ENCODE measurements at places on chromosomes 11 and 22. TPM values are rescaled to one million over a fixed set of nuclear protein-coding genes. Genes with fewer than 3 reads are reported as not detected.

- H3K4me3 ChIP-seq = no peak overlapping the region
- no peak overlapping the region for H3K27ac ChIP-seq
- H3K4me1 ChIP-seq = no peaks in the 10 kb centered on the region
These were observed 96.6 kb upstream of the FAT3 start for GRCh38 chr11:92128026-92128425.

DNA sequence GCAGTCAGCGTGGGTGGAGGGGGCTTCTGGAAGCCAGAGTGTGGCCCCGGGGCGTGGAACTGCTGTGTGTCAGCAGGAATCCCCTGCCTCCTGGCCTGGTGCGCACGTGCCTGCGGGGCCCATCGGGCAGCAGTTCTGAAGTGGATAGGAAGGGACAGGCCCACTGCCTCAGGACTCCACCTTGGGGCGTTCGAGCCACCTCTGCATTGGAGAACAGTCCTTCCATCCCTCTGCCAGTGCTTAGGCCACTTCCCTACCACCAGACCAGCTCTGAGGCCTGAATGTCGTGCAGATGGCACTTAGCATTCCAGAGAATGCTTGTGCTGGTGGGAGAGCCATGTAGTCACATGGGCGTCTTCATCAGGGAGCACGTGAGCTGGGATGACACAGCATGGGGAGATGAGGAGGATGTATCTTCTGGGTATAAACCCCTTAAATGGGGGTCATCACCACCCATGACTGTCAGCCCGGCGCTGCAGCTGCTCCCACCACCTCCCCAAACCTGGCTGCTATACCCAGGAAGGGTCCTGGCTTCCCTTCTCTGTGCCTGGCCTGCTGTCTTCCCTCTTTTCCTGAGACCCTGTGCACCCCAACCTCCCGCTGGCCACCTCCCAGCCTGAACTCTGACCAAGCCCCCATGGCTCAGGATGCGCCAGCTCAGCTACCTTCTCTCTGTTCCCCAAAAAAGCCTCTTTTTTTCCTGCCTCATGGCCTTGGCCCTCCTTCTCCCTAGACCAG, 9.7 kb downstream of the INCENP start:
- H3K4me3 ChIP-seq = no peak overlapping the region
- no peaks in the 10 kb centered on the region for H3K36me3 ChIP-seq
- DNase-seq = peak; percentile 46
- peaks cover 16% of the 10 kb centered on the region for H3K4me1 ChIP-seq
- H3K27ac ChIP-seq = no peak overlapping the region

DNA sequence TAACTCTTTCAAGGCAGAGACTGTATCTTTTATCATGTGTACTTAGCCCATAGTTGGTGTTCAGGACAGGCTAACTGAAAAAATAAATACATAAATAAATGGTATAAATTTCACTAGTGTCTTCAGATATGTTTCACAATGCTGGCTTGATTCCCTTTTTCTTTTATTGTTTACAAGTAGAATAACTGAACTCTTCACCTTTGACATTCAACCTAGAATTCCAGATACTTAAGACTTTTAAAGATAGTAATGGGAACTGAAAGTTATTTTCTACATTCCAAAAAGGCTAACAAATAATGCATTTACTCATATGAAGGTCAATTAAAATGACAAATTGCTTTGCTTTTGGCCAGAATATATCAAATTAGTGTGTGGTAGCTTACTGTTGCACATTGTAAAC, 411.3 kb upstream of the TENM4 start:
- H3K4me1 ChIP-seq = no peaks in the 10 kb centered on the region
- H3K27ac ChIP-seq = no peak overlapping the region
- no peaks in the 10 kb centered on the region for H3K36me3 ChIP-seq
- H3K27me3 ChIP-seq = no peaks in the 10 kb centered on the region

- H3K4me3 ChIP-seq = no peak overlapping the region
- H3K4me1 ChIP-seq = no peaks in the 10 kb centered on the region
- no peak for DNase-seq
- H3K36me3 ChIP-seq = no peaks in the 10 kb centered on the region
These were observed 70.0 kb upstream of the NTM start for GRCh38 chr11:131300439-131300717.

DNA sequence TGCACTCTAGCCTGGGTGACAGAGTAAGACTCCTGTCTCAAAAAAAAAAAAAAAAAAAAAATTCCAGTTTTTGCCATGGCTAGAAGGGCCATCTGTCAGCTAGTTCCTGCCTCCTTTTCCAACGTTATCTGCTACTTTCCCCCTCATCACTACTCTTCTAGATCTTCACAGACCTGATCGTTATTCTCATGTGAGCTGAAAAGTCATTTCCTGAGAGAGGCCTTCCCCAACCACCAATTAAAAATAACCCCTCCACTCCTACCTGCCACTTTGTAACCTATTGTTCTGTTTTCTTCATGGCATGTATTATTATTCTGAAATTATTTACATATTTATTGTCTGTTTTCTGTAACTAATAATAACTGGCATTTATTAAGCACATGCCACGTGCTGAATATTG, 24.2 kb downstream of the SGSM3 start:
- H3K4me3 ChIP-seq = no peak overlapping the region
- DNase-seq = no peak
- no peak overlapping the region for H3K27ac ChIP-seq
- H3K27me3 ChIP-seq = no peaks in the 10 kb centered on the region
- H3K4me1 ChIP-seq = peaks cover 19% of the 10 kb centered on the region
- no peaks in the 10 kb centered on the region for H3K36me3 ChIP-seq

DNA sequence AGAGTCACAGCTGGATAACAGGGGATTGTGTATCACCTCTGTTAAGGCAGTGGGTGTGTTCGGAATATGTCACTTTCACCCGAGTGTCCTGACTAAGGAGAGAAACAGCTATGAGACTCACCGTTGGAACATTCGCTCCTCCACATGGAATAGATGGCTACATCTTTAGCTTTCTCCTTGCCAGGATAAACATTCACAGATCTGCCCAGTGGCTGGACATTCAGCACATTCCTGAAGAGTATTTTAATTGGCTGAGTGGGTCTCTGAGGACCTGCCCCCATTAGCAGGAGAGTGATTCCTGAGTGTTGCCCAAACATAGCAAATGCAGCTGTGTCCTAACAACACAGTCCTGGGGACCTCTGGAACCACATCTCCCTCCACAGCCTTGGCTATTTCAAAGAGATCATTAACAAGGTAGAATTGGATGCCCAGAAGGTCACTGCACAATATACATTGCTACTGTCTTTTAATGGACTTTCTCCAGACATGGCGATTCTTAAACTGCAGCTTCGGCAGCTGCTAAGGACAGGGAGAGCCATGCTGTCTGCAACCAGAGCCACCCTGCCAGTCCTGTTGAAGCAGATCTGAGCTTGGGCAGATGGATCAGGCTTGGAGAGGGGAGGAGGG, 435.0 kb upstream of the CADM1 start:
- no peaks in the 10 kb centered on the region for H3K36me3 ChIP-seq
- no peaks in the 10 kb centered on the region for H3K4me1 ChIP-seq
- no peak for DNase-seq
- no peak overlapping the region for H3K4me3 ChIP-seq
- no peak overlapping the region for H3K27ac ChIP-seq

OR4D11 gene
- not detected for total RNA-seq

GRCh38 chr11:88173956-88174355, 1.3 kb downstream of the RAB38 start:
- H3K4me3 ChIP-seq = peak overlapping the region; percentile 67
- no peak for DNase-seq
- H3K4me1 ChIP-seq = peaks cover 31% of the 10 kb centered on the region
- peak overlapping the region; percentile 50 for H3K27ac ChIP-seq
- no peaks in the 10 kb centered on the region for H3K36me3 ChIP-seq

RAB39A gene
- total RNA-seq = 0.53 TPM

GRCh38 chr11:64849598-64850356, 5.3 kb upstream of the CDC42BPG start:
- peaks cover 62% of the 10 kb centered on the region for H3K4me1 ChIP-seq
- peak overlapping the region; percentile 69 for H3K27ac ChIP-seq
- DNase-seq = no peak
- no peaks in the 10 kb centered on the region for H3K36me3 ChIP-seq
- no peaks in the 10 kb centered on the region for H3K27me3 ChIP-seq
- no peak overlapping the region for H3K4me3 ChIP-seq

DNA sequence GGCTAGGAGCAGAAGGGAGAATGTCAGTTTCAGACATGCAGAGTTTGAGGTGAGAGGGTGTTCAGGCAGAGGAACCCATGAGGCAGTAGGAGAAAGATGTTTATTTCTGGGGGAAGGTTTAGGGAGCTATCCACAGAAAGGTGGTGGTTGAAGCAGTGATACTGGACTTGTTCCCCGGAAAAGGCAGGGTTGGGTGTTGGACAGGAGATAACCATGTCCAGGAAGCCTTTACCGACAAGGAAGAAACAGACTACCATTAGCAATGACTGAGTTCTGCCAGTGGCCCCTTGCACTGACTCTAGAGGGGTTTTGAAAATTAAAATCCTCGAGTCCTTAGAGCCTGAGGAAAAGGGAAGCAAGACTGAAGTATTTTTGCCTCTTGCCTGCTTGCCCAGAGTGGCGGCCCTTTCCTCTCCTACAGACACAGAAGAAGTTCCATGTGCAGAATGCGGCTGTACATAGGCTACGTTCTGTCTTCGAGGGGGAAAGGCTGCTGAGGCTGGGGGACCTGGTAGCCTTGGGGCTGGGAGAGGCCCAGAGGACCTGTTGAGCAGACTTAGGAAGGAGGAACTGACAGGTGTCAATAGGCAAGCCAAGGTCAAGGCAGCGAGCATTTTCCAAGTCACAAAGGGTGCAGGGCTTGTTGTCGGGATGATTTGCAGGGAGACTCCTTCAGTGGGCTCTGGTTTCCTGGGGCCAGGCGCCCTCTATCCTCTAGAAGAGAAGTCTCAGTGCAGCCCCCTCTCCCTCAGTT, 146.7 kb downstream of the LDLRAD3 start:
- no peak overlapping the region for H3K4me3 ChIP-seq
- no peaks in the 10 kb centered on the region for H3K36me3 ChIP-seq
- peaks cover 10% of the 10 kb centered on the region for H3K4me1 ChIP-seq

DNA sequence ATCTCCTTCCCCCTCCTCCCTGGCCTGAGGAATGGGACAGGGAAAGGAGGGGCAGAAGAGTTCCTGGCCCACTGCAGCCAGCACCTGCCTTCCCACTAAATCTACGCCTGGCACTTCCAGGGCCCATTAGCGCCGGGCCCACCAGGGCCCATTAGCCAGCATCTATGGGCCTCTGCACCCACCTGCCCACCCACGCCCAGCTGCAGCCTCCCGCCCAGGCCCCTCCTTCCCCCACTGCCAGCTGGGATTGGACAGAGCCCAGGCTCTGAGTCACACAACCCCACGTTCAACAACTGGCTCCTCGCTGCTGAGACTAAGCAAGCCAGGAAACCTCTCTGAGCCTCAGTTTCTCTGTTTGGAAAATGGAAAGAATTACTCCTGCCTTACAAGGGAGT, 48.7 kb downstream of the CYTH4 start:
- peaks cover 4% of the 10 kb centered on the region for H3K4me1 ChIP-seq
- DNase-seq = no peak
- no peak overlapping the region for H3K27ac ChIP-seq
- H3K27me3 ChIP-seq = peaks cover 37% of the 10 kb centered on the region

DNA sequence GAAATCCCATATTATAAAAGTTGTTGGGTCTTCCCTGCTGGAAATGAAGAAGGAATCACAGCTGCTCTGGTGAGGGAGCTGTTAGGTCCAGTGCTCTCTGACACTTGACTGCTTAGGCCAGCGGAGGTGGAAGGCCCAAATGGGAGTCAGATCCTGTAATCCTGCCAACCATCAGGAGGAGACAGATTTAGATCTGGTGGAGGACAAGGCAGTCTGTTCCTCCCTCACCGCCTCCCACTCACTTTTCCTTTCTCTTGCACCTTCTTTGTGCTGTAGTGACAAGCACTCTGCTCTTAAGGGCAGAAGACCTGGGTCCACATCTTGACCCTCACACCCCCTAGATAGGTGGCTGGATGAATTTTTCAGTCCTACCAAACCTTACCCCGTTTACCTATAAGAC, 59.7 kb upstream of the CHST1 start:
- no peak overlapping the region for H3K4me3 ChIP-seq
- H3K4me1 ChIP-seq = no peaks in the 10 kb centered on the region
- H3K36me3 ChIP-seq = no peaks in the 10 kb centered on the region
- H3K27me3 ChIP-seq = peaks cover 22% of the 10 kb centered on the region
- no peak for DNase-seq

TRIM64 gene
- total RNA-seq = not detected

GRCh38 chr22:36318442-36318841, 65.5 kb downstream of the APOL1 start:
- no peaks in the 10 kb centered on the region for H3K27me3 ChIP-seq
- peaks cover 16% of the 10 kb centered on the region for H3K36me3 ChIP-seq
- no peak overlapping the region for H3K4me3 ChIP-seq
- no peak for DNase-seq

GRCh38 chr11:118476676-118477075, 40.4 kb downstream of the KMT2A start:
- no peaks in the 10 kb centered on the region for H3K27me3 ChIP-seq
- no peak overlapping the region for H3K4me3 ChIP-seq
- H3K27ac ChIP-seq = peak overlapping the region; percentile 22

DNA sequence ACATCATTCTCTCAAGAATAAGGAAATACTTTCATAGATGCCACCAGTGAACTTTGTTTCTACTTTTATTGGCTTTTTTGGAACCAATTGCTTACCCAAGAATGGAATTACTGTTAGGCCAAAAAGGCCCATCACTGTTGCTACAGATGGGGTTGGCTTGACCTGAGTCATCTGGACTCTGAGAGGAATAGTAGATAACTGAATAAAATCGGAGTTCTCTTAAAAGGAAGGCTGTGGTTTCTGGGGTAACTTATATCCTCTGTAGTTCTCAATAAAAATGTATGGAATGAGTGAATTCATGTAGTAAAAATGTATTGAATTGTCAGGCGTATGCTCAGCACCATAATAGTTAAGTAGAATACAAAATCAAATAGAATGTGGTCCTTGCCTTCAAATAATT, 56.6 kb downstream of the ARHGEF12 start:
- no peak for DNase-seq
- H3K4me1 ChIP-seq = peaks cover 6% of the 10 kb centered on the region
- peaks cover 18% of the 10 kb centered on the region for H3K27me3 ChIP-seq
- H3K27ac ChIP-seq = no peak overlapping the region
- H3K4me3 ChIP-seq = no peak overlapping the region

- no peaks in the 10 kb centered on the region for H3K36me3 ChIP-seq
- H3K27ac ChIP-seq = no peak overlapping the region
- no peaks in the 10 kb centered on the region for H3K27me3 ChIP-seq
- H3K4me3 ChIP-seq = no peak overlapping the region
These were observed 435.5 kb downstream of the TBC1D22A start for GRCh38 chr22:47197773-47198500.

DNA sequence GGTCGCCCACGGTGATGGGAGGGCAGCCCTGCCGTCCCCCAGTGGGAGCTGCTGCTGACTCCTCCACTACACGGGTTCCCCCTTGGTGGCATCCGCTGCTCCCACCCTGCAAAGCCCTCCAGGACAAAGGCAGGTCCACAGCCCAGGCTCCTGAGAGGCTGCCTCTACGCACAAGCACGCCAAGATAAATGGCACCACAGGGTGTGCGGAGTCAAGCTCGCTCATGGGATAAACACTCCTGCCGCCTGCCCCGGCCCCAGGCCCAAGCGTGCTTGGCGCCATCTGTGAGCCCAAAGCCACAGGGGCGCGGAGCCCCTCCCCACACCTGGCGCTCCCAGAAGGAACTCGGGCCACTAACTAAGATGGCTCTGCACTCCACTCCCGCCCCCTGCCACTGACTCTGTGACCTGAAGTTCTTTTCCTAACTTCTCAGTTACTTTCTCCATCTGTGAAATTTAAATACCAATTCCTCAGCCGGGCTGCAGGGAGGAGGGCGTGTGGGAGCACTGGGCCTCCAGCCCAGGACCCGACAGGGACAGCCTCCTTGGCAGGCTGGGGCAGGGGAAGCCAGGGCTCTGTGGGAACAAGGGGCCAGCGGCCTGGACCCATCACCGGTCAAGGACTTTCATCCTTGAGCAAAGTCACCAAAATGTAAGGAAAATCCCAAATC, 14.9 kb downstream of the EHD1 start:
- no peaks in the 10 kb centered on the region for H3K27me3 ChIP-seq
- peaks cover 6% of the 10 kb centered on the region for H3K36me3 ChIP-seq
- H3K4me3 ChIP-seq = peak overlapping the region; percentile 75
- H3K4me1 ChIP-seq = peaks cover 69% of the 10 kb centered on the region
